ENCODE measurements at places on chromosomes 7 and 10.

DNA sequence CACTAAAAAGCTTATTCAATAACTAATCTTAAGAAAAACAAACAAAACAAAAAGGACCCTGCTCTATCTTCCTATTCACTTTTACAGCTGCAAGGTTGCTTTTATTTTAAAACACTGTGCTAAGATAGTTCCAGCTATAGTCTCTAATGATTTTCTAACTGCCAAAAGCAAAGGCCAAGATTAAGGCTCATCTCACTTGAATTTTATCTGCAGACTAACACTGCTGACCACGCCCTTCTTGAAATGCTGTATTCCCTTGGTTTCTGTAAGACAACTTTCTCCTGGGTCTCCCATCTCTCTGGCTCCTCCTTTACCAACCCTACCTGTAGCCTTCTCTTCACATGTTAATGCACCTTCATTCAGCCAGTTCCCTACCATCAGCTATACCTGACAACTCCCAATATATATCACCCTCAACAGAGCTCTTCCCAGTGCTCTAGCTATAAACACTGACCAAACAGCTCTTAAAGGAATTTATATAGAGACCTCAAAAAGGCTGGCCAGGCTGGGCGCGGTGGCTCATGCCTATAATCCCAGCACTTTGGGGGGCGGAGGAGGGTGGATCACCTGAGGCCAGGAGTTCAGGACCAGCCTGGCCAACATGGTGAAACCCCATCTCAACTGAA lies 11.7 kb downstream of the SRPK2 start:
- DNase-seq = no peak

- DNase-seq = no peak
Observed at GRCh38 chr10:73893426-73893825, 17.5 kb upstream of the PLAU start.

DNA sequence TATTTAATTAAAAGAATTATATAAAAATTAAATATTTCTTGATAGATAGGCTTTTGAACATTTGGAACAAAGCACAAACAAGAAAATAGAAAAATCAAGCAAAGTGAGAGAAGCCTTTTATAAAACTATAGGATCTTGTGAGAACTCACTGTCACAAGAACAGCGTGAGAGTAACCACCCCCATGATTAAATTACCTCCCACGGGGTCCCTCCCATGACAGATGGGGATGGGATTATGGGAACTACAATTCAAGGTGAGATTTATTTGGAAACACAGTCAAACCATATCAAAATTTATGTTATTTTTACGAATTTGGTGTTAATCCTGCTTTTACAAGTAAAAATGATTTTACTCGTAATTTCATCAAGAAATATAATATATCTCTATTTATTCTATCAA lies 1136.1 kb upstream of the POT1 start:
- DNase-seq = no peak

DNA sequence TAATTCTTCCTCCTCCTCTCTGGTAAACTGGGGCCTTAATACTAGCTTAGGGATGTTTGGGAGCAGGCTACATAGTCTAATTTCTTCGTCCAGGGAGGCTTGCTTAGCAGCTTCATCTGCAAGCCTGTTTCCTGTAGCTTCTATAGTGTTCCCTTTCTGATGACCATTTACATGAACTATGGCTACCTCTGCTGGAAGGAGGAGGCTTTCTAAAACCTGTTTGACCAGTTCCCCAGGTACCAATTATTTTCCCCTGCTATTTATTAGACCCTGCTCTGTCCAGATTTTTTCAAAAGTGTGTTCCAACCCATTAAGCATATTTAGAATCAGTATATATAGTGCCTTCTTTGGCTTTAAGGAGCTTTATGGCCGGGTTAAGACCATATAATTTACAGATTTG lies 38.8 kb upstream of the DNAH11 start:
- DNase-seq = no peak

GRCh38 chr7:96479015-96479645 lies 157.2 kb upstream of the SLC25A13 start:
- DNase-seq = no peak

DNA sequence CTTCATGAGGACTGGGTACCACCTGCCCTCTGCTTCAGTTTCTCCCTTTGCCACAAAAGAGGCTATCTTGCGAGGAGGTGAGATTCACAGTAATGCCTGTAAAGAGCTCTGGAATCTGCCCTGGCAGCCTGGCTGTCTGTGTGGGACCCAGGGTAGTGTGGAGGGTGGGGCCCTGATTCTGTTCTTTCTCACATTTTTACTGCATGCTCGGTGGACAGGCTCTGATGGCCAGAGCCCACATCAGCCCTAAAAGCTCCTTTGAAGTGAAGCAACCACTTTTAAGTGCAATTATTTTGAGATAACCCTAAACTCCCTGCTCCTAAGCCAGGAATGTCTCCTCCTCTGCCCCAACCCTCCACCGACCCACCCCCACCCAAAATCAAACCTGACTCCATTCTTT lies 92.1 kb upstream of the PODXL start:
- no peak for DNase-seq

DNA sequence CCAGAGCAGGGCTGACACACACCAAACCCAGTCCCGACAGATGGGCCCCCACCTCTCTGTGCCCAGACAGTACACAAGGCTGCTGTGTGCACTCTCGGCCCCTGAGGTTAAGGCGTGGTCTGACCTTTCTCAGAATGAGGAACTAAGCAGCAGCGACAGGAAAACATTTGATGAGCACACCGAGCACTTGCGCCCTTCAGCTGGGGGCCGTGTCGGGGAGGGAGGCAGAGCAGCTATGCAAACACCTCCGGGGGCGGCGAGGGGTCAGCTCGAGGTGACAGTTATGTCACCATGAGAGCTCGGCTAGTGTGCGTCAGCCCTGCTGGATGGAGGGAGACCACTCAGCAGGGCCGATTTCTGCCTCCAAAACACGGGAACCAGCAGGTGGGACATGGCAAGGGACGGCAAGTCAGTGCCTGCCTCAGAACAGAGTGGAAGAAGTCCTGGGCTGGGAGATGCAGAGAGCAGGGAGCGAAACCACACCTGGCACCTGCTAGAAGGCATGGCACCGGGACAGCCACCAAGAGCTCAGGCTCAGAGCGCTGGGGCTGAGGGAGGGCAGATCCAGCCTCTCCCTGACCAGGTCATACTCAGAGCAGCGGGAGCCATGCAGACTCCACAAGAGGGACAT lies 57.4 kb downstream of the CHST15 start:
- no peak for DNase-seq

GRCh38 chr7:50939021-50939420 lies 156.3 kb upstream of the GRB10 start:
- no peak for DNase-seq

DNA sequence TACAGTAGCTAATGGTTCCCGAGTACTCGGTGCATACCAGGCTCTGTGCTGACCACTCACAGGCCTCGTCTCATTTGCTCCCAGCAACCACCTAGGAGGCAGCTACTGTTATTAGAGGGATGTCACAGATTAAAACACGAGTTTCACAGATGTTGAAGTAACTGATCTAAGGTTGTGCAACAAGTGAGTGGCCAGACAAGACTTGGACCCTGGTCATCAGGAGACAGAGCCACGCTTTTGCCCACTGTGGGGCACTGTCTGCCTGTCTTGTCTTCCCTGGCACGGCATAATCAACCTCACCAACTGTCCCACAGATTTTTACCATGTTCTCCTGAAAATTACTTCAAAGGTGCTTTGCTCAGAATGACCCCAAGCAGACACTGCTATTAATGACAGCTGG lies 111.6 kb upstream of the HABP2 start:
- no peak for DNase-seq

- DNase-seq = no peak
Observed at GRCh38 chr7:106243893-106244292, 40.9 kb downstream of the NAMPT start.

GRCh38 chr7:122307228-122307621 lies 2.7 kb upstream of the FEZF1 start:
- no peak for DNase-seq

DNA sequence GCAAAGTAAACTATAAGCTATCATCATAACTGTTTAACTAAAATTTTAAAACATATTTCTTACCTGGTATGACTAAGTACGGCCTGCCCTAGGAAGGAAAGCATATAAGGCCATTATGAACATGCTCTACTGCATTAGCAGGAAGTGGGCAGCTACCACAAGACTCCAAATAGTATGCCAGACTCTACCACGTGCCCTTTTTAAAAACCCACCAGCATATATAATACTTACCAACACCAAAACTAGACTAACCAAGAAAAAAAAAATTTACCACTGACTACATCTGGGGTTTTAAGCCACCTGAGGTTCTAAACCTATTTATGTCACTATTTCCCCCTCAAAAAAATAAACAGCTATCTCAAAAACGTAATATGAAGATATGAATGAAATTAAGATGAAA lies 30.1 kb downstream of the NUDCD3 start:
- no peak for DNase-seq

DNA sequence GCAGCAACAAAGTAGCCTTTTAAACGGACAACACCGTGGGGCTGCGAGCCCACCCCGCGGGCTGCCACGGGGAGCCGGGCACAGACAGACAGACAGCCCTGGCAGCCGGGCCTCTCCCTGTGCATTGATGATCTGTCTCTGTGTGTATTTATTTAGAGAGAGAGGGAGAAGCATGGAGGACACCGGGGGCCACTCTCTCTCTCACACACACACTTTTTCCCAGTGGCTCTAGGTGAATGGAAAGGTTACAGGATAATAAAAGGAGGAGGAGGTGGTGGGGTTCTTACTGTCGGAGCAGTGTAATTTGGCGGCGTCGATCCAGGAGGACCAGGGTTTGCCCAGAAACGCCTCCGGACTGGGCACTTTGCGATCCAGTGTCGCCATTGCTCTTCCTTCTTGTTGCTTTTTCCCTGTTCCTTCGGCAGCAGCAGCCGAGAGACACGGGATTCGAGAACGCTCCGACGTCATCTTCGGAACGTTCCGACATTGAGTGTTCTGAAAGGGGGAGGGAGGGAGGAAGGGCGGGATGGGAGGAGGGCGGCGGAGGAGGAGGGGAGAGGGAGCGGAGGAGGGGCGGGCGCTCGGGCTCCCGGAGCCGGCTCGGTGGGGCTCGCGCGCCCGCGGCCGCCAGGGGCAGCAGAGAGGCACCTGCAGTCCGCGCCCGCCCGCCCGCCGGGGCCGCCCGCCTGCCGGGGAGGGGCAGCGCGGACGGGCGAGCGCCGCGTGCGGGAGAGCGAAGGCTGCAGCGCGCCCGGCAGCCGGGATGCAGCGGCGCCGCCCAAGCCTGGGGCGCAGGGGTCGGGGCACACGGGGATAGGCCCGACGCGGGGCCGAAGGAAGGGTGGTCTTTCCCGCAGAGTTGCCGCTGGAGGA lies at the start of gene ATXN7L1:
Gene ATXN7L1, minus strand, starts transcription at position 509 of the 873 bp plus-strand sequence. Its CDS starts 41 bp downstream, at position 468.
- DNase-seq = peak; percentile 86

GRCh38 chr7:107207459-107207858 lies 38.7 kb downstream of the HBP1 start:
- no peak for DNase-seq

GRCh38 chr10:10125676-10126075 lies 892.0 kb upstream of the CELF2 start:
- DNase-seq = no peak

DNA sequence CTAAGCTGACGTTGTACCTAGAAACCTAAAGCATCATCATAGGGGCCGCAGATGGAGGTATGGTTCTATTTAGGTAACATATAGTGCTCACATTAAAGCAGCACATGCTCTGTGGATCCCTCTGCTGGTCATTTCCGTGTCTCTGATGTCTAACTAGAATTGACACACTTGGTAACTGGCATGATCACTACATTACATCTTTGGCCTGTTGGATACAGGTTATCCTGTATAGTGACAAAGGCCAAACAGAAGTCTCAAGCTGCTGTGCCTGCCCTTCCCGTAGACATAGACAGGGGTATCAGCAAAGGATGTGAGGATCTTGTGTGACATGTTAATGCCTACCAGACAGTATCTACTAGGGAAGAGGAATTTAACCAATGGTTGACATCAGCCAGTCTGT lies 51.2 kb downstream of the KIF5B start:
- DNase-seq = no peak

GRCh38 chr7:47266131-47266706 lies 315.7 kb downstream of the TNS3 start:
- DNase-seq = peak; percentile 55

DNA sequence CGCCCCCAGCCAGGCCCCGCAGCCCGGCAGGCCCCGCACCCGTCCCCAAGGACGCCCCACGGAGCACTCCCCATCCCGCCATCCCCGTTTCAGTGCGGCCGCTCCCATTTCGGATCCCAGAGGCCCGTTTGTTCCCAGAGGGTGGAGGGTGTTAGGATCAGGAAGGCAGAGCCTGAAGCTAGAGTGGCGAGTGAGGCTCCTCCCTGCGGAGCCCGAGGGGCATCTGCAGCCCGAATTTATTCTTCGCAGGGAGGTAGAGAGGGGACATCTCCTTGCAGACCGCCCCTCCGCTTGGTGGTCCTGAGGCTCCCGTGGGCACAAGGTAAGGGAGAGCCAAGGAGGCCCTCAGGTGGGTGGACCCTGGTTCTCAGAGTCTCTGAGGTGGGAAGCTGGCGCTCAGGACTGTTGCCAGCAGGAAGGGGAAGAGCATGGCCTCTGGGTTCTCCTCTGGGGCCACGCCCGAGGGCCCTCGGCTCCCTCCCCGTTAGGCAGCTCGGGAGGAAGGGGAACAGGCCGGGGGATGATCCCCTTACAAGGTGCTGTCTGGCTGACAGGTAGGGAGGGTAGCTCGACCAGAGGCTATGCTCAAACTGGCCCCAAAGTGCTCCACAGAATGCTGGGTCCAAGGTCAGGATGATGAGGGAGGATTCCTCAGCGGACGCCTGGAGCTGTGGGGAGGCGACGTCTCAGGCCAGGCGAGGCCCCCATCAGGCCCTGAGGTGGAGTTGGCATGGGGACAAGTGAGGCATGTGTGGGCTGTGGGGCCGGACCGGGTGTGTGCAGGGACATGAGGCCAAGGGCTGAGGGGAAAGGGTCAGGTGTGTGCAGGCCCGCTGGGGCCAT lies 17.4 kb downstream of the POLL start:
- no peak for DNase-seq

- DNase-seq = no peak
Observed at GRCh38 chr10:72270607-72271281, 3.0 kb upstream of the DDIT4 start.

DNA sequence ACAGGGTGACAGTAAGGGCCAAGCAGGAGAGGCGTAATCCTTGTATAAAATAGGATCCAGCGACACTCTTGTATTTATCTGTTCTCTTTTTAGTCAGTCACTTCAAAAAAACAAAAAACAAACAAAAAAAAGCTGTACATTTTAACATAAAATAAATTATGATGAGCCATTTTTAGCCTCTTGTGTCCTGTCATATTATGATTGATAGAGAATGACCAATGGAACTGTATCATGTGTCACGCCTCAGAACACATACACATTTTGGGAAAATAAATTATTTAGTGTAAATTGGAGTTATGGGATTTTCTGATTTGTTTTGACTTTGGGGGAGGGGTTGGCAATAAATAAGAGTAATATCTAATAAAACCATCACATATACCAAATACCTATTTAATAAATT lies 79.3 kb upstream of the SAMD8 start:
- no peak for DNase-seq

- no peak for DNase-seq
Observed at GRCh38 chr7:16028103-16028502, 341.6 kb upstream of the MEOX2 start.

- DNase-seq = no peak
Observed at GRCh38 chr10:50322077-50322476, 70.8 kb upstream of the ASAH2 start.

GRCh38 chr10:25028711-25029110 lies 12.3 kb downstream of the THNSL1 start:
- no peak for DNase-seq

GRCh38 chr7:91306266-91306665 lies 42.0 kb downstream of the FZD1 start:
- DNase-seq = no peak

- DNase-seq = no peak
Observed at GRCh38 chr7:64733550-64734240, 60.5 kb upstream of the ZNF138 start.

Measured in C1 segment of cervical spinal cord (tissue), 14 donors.